ENCODE measurements at places on chromosomes 2 and 18. TPM values are rescaled to one million over a fixed set of nuclear protein-coding genes. Genes with fewer than 3 reads are reported as not detected.

The MGAT4A gene
- total RNA-seq, result 44.0 TPM

The ARHGAP25 gene
- total RNA-seq, result 10.8 TPM

The EGR4 gene
- not detected for total RNA-seq

The CHCHD5 gene
- 6.8 TPM for total RNA-seq

The SERPINB13 gene
- total RNA-seq, result not detected

The PLCL1 gene
- 26.2 TPM for total RNA-seq

The MAP3K19 gene
- total RNA-seq, result not detected

The DCC gene
- total RNA-seq, result not detected

The UCN gene
- 1.8 TPM for total RNA-seq

The CPO gene
- not detected for total RNA-seq

The KLHL14 gene
- total RNA-seq, result not detected

The TOGARAM2 gene
- 0.49 TPM for total RNA-seq

The ODC1 gene
- 123 TPM for total RNA-seq

GRCh38 chr2:18378020-18378653 is 182.3 kb downstream of the RDH14 start:
- no peak overlapping the region for H3K4me3 ChIP-seq
- H3K4me1 ChIP-seq, result no peaks in the 10 kb centered on the region
- no peaks in the 10 kb centered on the region for H3K27me3 ChIP-seq
- H3K27ac ChIP-seq, result no peak overlapping the region
- H3K36me3 ChIP-seq, result no peaks in the 10 kb centered on the region

- no peaks in the 10 kb centered on the region for H3K4me1 ChIP-seq
- H3K27me3 ChIP-seq, result no peaks in the 10 kb centered on the region
- no peak for DNase-seq
- no peak overlapping the region for H3K4me3 ChIP-seq
- no peak overlapping the region for H3K27ac ChIP-seq
- no peaks in the 10 kb centered on the region for H3K36me3 ChIP-seq
Measured at GRCh38 chr2:64620661-64621060, 33.1 kb downstream of the SERTAD2 start.

DNA sequence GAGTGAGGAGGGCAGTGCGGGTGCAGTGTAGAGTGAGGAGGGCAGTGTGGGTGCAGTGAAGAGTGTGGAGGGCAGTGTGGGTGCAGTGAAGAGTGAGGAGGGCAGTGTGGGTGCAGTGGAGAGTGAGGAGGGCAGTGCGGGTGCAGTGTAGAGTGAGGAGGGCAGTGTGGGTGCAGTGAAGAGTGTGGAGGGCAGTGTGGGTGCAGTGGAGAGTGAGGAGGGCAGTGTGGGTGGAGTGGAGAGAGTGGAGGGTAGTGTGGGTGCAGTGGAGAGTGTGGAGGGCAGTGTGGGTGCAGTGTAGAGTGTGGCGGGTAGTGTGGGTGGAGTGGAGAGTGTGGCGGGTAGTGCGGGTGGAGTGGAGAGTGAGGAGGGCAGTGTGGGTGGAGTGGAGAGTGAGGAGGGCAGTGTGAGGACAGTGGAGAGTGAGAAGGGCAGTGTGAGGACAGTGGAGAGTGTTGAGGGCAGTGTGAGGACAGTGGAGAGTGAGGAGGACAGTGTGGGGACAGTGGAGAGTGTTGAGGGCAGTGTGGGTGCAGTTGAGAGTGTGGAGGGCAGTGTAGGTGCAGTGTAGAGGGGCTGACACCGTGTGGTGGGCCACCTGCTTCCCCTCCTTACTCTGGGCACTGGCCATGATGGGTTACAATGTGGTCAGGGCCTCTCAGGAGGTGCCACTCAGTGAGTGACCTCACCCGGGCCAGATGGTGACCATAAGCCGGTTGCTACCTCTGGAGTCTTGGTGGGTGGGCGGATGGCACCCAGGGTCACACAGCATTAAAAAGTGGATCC is 28.5 kb downstream of the INPP4A start:
- no peak overlapping the region for H3K27ac ChIP-seq
- H3K4me3 ChIP-seq, result no peak overlapping the region
- no peaks in the 10 kb centered on the region for H3K4me1 ChIP-seq
- no peaks in the 10 kb centered on the region for H3K36me3 ChIP-seq
- DNase-seq, result no peak

GRCh38 chr2:1739322-1739957 is 4.9 kb downstream of the PXDN start:
- H3K36me3 ChIP-seq, result no peaks in the 10 kb centered on the region
- peak overlapping the region; percentile 96 for H3K27ac ChIP-seq
- peaks cover 58% of the 10 kb centered on the region for H3K4me1 ChIP-seq
- peak overlapping the region; percentile 26 for H3K4me3 ChIP-seq
- DNase-seq, result no peak

DNA sequence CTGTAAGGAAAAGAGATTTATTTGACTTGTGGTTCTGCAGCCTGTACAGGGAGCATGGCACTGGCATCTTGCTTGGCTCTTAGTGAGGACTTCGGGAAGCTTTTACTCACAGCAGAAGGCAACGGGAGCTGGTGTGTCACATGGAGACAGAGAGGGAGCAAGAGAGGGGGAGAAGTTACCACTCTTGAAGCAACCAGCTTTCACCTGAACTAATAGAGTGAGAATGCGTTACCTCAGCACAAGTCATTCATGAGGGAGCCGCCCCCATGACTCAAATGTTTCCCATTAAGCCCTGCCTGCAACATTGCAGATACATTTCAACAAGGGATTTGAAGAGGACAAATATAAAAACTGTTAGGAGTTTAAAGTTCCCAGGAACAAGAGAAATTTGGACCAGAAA is 190.0 kb downstream of the CYRIA start:
- H3K36me3 ChIP-seq, result no peaks in the 10 kb centered on the region
- no peaks in the 10 kb centered on the region for H3K27me3 ChIP-seq
- no peak overlapping the region for H3K4me3 ChIP-seq
- DNase-seq, result no peak
- no peak overlapping the region for H3K27ac ChIP-seq

DNA sequence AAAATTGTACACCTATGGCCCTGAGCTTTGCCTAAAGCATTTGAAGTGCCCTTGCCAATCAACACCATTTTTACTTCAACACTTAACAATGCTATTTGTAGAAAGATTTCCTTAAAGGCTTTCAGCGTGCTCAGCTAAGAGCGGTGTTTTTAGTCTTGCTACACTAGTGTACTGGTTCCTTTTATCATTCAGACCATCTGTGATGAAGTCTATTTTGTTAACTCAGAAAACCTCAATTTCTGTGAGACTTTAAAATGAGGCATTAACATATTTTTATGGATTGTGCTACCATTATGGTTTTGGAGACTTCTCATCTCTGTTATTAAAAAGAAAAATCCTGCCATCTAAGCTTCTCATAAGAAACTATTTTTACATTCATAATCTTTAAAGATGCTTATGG is 46.6 kb upstream of the EHBP1 start:
- H3K4me3 ChIP-seq, result no peak overlapping the region
- no peak overlapping the region for H3K27ac ChIP-seq

DNA sequence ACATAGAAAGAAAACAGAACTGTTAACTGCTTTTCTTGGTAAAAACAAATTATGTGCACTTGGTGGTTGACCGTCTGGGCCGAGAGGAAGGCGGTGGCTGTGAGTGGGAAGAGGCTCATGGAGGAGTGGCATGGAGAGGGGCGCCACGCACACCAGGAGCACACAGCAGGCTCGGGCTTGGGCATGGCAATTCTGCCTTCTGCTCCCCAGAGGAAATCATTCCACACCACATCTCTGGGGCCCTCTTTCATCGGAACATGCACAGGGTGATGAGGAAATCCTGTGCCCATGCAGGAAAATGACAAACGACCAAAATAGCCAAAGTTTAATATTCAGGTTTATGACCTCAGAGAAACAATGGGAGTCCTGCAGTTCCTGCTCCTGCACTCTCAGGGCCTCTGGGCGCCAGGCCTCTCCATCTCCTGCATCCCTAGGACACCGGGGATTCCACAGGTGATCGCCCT is 26.4 kb downstream of the WDFY1 start:
- DNase-seq, result no peak
- peaks cover 16% of the 10 kb centered on the region for H3K4me1 ChIP-seq
- peaks cover 9% of the 10 kb centered on the region for H3K36me3 ChIP-seq

DNA sequence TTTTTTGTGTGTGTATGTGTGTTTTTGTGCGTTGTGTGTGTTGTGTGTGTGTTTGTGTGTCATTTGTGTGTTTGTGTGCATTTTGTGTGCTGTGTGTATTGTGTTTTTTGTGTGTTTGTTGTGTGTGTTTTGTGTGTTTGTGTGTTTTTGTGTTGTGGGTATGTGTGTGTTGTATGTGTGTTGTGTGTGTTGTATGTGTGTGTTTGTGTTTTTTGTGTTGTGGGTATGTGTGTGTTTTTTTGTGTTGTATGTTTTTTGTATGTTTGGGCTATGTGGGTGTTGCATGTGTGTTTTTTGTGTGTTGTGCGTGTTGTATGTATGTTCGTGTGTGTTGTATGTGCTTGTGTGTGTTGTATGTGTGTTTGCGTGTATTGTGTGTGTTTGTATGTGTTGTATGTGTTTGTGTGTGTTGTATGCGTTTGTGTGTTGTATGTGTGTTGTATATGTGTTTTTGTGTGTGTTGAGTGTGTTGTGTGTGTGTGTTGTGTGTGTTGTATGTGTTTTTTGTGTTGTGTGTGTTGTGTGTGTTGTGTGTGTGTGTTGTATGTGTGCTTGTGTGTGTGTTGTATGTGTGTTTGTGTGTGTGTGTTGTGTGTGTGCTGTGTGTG is 275.3 kb downstream of the HRH4 start:
- no peaks in the 10 kb centered on the region for H3K27me3 ChIP-seq
- H3K36me3 ChIP-seq, result no peaks in the 10 kb centered on the region
- no peak overlapping the region for H3K4me3 ChIP-seq
- no peak overlapping the region for H3K27ac ChIP-seq
- DNase-seq, result no peak

- H3K27me3 ChIP-seq, result no peaks in the 10 kb centered on the region
- H3K36me3 ChIP-seq, result no peaks in the 10 kb centered on the region
- H3K4me3 ChIP-seq, result no peak overlapping the region
- no peak for DNase-seq
- H3K4me1 ChIP-seq, result no peaks in the 10 kb centered on the region
- H3K27ac ChIP-seq, result no peak overlapping the region
Measured at GRCh38 chr2:40531359-40531758, 79.5 kb upstream of the SLC8A1 start.

GRCh38 chr2:17538844-17539554 is 1.5 kb upstream of the VSNL1 start:
- DNase-seq, result no peak
- no peaks in the 10 kb centered on the region for H3K27me3 ChIP-seq
- peak overlapping the region; percentile 70 for H3K4me3 ChIP-seq

- H3K36me3 ChIP-seq, result no peaks in the 10 kb centered on the region
- no peaks in the 10 kb centered on the region for H3K4me1 ChIP-seq
- no peak for DNase-seq
- H3K27ac ChIP-seq, result no peak overlapping the region
Measured at GRCh38 chr18:2032036-2032435, 539.3 kb downstream of the METTL4 start.

DNA sequence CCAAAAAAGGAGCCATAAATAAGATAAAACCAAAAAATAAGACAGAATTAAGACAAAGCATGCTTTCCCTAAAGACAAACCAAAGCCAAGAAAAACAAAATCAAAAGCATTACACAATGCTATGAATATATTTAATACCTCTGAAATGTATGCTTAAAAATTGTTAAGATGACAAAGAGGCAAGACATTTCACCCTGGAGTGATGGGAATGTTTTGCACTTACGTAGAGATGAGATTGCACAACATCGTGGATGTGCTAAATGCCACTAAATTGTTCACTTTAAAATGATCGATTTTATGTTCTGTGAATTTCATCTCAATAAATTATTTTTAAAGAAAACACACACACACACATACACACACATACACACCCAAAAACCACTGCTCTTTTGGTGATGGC is 386.6 kb upstream of the KLHL29 start:
- H3K27ac ChIP-seq, result no peak overlapping the region
- H3K36me3 ChIP-seq, result no peaks in the 10 kb centered on the region
- H3K4me3 ChIP-seq, result no peak overlapping the region
- H3K4me1 ChIP-seq, result no peaks in the 10 kb centered on the region
- H3K27me3 ChIP-seq, result no peaks in the 10 kb centered on the region

DNA sequence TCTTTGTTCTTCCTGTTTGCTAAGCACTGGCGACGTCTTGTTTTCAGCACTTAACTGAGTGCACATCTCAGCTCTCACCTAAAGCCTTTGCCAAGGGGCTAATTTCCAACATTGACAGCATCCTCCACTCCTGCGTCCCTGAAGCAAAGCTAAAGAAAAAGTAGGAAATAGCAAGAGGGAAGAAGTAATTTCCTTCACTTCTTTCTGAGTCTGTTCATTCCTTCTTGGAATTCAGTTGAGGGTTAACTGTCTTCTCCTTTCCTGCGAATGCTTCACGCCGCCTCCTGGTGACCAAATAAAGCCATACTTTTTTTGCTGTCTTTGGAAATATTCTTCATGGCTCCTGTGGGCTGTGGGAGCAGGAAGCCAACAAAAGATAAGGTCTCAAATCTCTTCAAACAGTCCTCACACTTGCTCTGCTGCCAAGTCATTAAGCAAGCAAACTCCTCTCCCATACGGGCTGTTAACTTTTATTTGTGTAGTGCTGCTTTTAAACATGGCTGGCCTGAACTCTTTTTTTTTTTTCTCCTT is 100.9 kb downstream of the DPP10 start:
- no peaks in the 10 kb centered on the region for H3K4me1 ChIP-seq
- H3K36me3 ChIP-seq, result no peaks in the 10 kb centered on the region
- peak overlapping the region; percentile 84 for H3K27ac ChIP-seq

DNA sequence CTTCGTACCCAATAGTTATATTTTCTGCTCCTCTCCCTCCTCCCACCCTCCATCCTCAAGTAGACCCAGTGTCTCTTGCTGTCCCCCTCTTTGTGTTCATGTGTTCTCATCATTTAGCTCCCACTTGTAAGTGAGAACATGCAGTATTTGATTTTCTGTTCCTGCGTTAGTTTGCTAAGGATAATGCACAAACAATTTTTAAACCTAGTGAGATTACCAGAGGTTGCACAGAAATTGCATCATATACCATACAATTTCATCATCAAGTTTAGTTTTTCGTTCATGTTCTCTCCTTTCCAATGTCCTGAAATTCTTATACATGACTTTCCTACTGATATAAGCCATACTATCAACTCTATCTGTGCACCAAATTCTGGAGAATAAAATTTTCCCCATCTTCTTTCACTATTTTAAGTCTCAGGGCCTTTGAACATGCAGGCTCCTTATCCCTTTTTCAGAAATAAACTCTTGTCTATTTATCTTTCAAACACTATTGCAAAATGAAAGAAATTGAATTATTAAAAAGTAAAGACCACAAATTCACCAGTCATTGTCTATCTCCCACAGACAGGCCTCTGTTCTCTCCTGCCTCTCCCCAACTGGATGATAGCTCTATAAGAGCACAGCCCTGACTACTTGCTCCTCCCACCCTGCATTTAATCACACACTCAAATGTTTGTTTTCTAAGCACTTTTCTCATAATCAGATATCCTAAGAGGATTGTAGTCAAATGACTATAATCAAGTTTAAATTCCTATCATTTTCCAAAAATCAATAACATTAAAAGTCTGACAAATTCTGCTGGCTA is 27.2 kb upstream of the B4GALT6 start:
- H3K4me3 ChIP-seq, result no peak overlapping the region
- no peak for DNase-seq
- H3K27ac ChIP-seq, result no peak overlapping the region
